ENCODE measurements at places on chromosomes 12 and 14.

GRCh38 chr12:23954332-23954731, 4.9 kb upstream of the SOX5 start:
- DNase-seq = no peak

DNA sequence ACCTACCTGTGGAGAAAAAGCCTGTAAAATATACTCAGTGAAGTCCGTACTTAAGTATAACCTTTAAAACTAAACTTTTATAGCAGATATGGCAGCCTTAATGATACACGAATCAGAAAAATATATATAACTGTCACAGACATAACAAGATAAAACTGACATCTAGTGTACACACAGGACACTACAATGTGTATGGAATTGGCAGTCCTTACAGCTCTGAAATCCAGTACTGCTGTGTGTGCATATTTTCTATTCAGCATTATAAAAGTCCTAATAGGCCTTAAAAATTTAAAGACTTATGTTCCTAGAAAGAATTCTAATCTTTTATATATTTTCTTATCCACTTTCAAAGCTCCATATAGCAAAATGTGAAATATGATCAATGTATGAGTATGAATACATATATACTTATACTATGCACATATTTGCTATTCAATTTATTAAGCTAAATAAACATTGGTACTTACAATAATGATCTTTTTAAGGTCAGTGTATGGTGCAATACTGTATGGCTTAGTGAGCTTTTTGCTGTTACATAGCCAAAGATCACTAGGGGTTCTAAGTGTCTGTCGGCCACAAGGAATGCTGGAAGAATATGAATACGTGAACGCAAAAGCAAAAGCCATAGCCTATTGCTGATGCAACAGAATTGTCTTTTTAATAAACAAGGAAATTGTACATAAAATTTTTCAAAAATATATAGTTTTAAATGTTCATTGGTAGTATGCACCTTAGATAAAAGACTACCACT, 69.2 kb downstream of the C2CD5 start:
- no peak for DNase-seq

DNA sequence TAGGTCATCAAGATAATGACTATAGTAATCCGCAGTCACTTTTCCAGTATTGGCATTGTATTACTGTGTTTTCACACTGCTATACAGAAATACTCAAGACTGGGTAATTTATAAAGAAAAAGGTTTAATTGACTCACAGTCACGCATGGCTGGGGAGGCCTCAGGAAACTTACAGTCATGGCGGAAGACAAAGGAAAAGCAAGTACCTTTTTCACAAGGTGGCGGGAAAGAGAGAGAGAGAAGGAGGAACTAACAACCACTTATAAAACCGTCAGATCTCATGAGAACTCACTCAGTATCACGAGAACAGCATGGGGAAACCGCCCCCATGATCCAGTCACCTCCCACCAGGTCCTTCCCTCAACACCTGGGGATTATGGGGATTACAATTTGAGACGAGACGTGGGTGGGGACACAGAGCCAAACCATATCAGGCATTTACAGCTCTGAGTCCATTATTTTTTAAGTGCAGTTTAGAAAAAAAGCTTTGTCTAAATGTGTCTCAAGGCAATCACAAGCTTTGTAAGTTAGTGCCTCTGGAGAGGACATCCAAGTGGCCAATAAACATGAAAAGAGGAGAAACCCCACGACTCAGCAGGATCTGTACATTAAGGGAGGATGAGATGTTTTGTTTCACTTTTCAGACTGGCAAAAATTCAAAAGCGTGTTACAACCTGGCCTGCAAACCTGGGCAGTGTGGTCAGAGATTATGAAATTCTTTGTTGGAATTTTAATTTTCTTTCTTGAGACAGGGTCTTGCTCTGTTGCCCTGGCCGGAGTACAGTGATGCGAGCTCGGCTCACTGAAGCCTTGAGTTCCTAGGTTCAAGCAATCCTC, 82.0 kb downstream of the DNAH10 start:
- no peak for DNase-seq

DNA sequence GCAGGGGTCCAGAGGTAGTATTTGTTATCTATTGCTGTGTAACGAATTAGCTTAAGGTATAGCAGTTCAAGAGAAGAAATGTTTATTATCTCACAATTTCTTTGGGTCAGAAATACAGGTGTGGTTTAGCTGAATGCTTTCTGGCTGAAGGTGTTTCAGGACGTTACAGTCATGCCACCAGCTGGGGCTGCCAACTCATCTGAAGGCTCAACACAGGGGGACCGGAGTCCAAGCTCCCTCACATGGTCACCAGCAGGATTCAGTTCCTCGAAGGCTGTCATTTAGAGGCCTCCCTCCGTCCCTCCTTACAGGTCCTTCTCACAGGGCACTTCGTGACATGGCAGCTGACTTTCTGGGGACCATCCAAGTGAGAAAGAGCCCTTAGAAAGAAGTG, 37.5 kb upstream of the SINHCAF start:
- no peak for DNase-seq

GRCh38 chr14:70955543-70956480, 48.6 kb downstream of the PCNX1 start:
- DNase-seq = peak; percentile 46

Data from CD4-positive, alpha-beta T cell treated with Interleukin-15 for 1 hour (primary cell).